Chondrocyte (in vitro differentiated cells): ENCODE measurements at places on chromosomes 1 and 21. TPM values are rescaled to one million over a fixed set of nuclear protein-coding genes. Genes with fewer than 3 reads are reported as not detected.

GRCh38 chr1:87799451-87799850 is 470.8 kb downstream of the LMO4 start:
- H3K4me3 ChIP-seq, result no peak overlapping the region
- H3K27me3 ChIP-seq, result no peaks in the 10 kb centered on the region
- H3K4me1 ChIP-seq, result peaks cover 18% of the 10 kb centered on the region
- H3K36me3 ChIP-seq, result no peaks in the 10 kb centered on the region

Gene AKR7A2
- total RNA-seq, result 46.6 to 48.9 TPM (median 47.1 TPM) in 3 replicates

Gene ATP1A2
- total RNA-seq, result 1.3 to 3.9 TPM (median 2.9 TPM) in 3 replicates

Gene PYHIN1
- total RNA-seq, result not detected in 3 replicates
